ENCODE measurements at places on chromosomes 12 and 14.

DNA sequence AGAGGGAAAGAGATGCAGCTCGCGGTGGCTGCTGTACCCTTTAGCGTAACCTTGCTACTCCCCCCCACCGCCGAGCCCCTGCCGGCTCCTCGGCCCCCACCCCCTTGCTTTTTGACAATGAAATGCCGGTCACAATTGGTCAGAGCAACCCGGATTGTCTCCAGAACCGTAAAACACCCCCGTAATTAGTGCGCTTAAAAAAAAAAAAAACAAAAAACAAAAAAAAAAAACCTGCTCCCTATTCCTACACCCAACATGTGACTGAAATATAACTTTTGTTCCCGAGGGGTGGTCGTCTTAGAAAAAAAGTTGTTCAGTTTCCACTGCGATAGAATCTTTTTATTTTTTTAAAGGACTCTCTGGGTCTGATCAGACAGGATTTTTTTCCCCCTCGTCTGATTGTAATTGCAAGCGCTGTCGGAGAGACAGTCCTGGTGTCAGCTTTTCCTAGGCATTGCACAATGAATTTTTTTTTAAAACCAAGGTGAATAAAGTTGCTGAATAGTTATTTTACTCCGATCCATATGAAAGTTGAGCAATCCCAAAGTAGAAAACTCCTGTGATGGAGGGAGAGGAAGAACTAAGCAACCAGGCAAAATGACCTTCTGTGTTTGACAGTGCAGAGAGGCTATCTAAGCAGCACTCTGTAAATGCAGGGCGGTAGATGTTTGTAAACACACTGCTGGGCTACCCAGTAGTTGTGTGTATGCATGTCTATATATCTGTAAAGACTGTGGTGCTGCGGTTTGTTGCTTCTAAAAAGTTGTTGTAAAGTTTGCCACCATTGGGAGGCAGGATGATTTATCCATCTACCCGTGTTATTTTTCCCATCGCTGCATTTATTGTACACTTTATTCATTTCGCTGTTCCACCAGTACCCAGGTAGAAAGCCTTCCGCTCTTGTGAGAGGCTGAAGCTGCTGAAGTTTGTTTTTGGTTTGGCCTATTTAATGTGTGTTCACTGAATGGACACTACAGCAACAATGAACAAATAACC is 1.1 kb downstream of the ETV6 start:
- no peak for DNase-seq

DNA sequence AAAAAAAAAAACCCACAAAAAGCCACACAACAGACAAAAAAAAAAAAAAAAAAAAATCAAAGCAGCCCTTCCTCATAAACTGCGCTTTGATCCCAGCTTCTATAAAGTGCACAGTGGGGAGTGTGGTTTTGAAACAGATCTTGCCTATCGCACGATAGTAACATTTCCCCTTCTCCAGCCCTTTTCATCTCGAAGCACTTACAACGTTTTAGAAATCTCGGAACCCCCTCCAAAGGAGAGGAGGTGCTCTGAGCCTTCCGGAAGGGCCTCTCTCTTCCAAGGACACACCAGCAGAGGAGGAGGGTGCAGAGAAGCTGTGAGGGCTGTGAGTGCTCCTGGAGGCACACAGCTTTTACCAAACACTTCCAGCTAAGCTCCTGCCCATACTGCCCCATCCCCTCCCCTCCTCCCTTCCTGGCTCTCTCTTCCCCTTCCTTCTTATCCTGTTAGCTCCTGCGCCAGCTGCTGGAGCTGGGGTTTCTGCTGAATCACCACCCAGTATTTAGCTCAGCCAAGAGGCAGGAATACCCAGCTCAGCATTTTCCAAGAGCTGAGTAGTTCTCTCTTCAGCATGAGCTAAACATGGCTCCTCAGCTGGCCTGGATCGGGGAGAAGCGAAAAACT is 28.4 kb downstream of the SLC7A8 start:
- no peak for DNase-seq

- DNase-seq, result no peak
Measured at GRCh38 chr12:25553098-25553497, at the start of gene LMNTD1. TSS of gene LMNTD1 (minus strand) at chr12:25553283. CDS start at chr12:25552959, 324 bp downstream.

- no peak for DNase-seq
Measured at GRCh38 chr14:60645126-60645741, 4.0 kb downstream of the SIX1 start.

DNA sequence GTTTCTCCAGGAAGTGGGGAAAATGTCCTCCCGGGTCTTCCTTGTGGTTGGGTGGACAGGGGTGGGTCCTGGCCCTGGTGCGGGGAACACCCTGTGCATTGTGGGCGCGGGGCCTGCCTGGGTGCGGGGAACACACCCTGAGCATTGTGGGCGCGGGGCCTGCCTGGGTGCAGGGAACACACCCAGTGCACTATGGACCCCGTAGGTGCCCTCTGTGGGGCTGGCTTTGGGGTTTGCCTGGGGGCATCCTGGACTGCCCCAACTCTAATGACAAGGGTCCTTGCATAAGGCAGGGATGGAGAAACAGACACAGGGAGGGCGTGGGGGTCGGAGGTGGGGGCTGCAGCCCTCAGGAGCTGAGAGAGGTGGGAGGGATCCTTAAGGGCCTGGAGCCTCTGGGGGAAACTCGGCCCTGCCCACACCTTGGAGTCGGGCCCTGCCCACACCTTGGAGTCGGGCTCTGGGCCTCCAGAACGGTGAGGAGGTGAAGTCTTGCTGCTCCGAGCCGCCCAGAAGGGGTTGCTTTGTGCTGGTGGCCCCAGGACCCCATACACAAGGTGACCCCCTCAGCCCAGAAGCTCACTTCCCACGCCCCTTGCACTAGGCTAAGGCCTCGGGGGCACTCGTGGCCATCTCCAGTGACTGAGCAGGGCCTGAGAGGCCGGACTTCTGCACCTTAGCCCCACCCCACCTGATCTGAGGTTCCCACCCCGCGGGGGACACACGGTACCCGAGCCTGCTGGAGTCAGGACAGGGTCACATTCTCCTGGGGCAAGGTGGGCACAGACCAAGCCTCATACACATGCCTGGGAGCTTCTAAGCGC is 69.3 kb downstream of the GALNT9 start:
- no peak for DNase-seq

DNA sequence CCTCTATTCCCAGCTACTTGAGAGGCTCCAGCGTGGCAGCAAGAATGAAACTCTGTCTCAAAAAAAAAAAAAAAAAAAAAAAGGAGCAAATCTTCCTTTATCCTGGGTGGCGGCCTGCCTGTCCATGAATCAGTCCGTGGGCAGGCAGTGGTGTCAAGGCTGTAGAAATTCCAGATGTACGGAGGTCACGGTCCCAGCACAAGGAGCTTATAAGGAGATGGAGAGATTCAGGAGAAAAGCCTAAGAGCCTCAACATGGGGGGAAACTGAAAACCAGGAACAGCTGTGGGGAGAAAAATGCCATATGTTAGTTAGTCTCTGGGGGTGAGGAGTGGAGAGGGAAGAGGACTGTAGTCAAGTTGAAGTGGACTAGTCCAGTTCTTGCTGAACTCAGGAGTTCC is 130.5 kb upstream of the CRY1 start:
- DNase-seq, result no peak

DNA sequence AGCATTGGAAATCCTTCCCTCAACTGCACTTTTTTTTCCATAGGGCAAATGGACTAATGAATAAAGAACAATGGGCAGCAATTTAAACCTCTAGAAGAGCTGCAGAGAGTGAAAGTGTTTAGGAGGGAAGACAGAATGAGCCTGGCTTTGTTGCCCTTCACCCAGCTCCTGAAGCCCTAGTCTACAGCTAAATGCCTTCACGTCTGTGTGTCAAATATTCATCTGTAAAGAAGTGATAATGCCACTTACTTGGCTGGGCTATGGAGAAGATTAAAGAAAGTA is 45.6 kb downstream of the FLRT2 start:
- DNase-seq, result no peak

- no peak for DNase-seq
Measured at GRCh38 chr14:40393143-40393542, 960.9 kb upstream of the FBXO33 start.

GRCh38 chr12:57983146-57983857 is 41.9 kb downstream of the ATP23 start:
- no peak for DNase-seq

DNA sequence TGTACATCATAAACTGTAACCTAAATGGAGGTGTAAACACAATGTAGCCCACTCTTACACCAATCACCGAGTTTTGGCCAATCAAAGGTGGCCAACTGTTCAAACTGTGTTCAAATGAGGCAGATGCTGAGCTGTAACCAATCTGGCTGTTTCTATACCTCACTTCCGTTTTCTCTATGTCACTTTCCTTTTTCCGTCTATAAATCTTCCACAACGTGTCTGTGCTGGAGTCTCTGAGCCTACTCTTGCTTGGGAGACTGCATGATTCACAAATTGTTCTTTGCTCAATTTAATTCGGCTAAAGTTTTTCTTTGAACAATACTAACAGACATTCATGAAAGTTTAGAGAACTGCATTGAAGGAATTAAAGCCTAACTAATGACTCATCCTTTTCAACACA is 547.1 kb upstream of the USP15 start:
- DNase-seq, result no peak

GRCh38 chr12:32076941-32077340 is 29.7 kb upstream of the BICD1 start:
- no peak for DNase-seq

DNA sequence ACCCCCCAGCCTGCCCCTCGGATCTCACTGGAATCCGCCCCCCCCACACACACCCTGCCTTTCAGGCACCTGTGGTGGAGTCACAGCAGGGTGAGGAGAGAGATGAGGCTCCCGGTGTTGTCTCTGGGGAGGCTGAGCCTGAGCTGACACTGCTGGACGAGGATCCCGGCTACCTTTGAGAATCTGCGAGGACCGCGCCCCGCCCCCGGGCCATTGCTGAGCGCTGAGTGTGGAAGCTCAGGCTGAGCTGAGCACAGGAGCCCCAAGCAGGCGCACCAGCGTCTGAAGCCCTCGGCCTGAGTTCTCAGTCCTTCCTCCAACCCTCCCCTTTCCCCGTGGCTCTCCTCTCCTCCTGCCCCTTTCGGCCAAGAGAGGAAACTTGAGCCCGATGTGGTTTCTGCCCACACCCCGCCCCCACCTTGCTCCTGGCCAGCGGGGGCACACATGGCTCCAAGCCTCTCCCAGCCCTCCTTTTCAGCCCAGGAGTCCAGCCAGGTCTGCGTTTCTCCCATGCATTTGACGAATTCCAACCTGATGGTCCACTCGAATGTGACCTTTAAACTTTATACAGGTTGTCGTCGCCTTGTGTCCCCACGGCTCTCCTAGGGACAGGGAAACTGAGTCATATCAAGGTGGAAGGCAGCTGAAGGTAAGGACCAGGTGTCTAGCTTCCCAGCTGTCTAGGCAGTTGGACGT is at the start of gene NFE2:
NFE2 (minus strand) TSS at position 284 of the 696 bp plus-strand sequence. CDS start 5,767 bp downstream, outside the sequence.
- no peak for DNase-seq

GRCh38 chr12:104494137-104494792 is 37.5 kb downstream of the CHST11 start:
- peak; percentile 63 for DNase-seq

- DNase-seq, result no peak
Measured at GRCh38 chr14:102320033-102320660, 601 bp downstream of the ZNF839 start.

DNA sequence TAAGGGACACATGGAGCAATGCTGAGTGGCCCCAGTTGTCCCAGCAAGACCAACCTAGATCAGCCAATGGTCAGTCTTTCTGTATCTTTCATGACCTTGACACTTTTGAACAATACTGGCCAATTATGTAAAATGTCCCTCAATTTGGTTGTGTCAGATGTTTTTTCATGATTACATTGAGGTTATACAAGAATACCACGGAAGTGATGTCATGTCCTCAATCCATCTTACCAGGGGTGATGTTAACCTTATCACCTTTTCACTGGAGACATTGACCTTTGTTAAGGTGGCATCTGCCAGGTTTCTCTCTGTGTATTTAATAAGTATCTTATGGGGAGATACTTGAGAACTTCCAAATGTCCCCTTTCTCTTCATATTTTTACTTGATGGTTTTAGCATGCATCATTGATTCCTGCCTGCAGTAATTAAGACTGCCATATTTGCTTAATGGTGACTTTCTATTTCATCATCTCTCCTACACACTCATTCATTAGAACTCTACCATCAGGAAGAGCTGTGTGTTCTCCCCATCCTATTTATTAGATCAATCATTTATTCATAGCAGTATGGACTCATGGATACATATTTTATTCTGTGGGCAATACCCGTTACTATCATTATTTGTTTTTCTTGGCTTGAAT is 64.7 kb upstream of the RFLNA start:
- DNase-seq, result no peak

GRCh38 chr14:70920608-70921007 is 13.3 kb downstream of the PCNX1 start:
- DNase-seq, result no peak

DNA sequence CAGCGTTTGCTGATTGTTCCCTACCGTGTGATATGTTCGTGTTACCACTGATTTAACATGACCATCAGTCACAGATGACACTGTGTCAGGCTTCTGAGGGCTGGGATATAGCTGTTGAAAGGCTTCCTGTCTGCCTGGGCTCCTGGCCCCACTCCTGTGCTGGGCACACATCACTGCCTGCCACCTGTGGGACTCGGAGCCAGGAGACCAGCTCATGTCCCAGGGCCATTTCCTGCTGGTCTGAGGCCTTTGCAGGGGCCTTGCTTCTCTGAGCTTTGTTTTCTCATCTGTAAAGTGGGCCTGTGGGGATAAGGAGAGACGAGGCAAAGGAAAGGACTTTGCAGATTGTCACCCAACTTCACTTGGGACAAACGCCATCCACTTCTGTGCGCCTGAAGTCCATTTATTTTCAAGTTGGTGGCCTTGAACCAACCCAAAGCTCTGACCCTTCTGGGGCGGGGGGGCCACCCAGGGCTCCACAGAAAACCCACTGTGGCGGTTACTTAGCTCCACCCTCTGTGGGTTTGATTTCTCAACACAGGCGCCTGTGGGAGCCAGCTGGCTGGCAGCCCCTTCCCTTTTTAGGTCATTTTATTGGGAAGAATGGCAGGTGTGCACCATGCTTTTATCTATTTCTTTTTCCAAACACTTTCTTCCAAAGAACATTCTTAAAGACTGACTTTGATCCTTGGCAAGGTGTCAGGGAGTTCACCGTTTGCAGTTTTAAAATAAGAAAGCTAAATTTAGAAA is 54.1 kb downstream of the BEGAIN start:
- no peak for DNase-seq

DNA sequence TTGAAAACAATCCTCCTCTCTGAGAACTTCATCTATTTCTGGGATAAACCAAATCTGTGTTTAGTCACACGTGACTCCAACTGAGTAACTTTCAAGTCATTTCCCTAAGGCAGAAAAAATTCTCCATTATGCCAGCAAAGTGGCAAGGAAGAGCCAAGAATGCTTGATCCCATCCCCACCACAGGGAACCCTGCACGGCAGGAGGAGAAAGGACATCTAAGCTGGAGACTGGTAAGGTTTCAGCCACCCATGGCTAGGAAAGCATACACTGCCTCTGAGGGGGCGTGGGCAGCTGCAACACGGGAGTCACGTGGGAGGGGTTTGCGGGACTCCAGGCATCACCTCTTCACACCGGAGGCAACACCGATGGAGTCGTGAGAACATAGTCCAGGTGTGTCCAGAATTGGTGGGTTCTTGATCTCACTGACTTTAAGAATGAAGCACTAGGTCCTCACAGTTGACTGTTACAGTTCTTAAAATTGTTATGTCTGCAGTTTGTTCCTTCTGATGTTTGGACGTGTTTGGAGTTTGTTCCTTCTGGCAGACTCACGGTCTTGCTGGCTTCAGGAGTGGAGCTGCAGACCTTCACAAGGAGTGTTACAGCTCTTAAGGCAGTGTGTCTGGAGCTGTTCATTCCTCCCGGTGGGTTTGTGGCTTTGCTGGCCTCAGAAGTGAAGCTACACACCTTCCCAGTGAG is 2.7 kb upstream of the SIVA1 start:
- no peak for DNase-seq

All from activated T-helper 1 cell treated with anti-CD3 and anti-CD28 coated beads, Interleukin-2, amount 50 U/mL, for 16 hours (primary cell).